Activated T-cell treated with anti-CD3 and anti-CD28 coated beads, Interleukin-2, amount 50 U/mL, for 1 hour (primary cell): ENCODE measurements at places on chromosomes 12 and 14.
A peak's percentile ranks its signal among the peaks of the same experiment; 100 is the strongest.

- DNase-seq = peak; percentile 10
Observed at GRCh38 chr12:1927751-1928351, 9.4 kb upstream of the CACNA2D4 start.

- no peak for DNase-seq
Observed at GRCh38 chr12:120956579-120957300, 21.6 kb upstream of the HNF1A start.

DNA sequence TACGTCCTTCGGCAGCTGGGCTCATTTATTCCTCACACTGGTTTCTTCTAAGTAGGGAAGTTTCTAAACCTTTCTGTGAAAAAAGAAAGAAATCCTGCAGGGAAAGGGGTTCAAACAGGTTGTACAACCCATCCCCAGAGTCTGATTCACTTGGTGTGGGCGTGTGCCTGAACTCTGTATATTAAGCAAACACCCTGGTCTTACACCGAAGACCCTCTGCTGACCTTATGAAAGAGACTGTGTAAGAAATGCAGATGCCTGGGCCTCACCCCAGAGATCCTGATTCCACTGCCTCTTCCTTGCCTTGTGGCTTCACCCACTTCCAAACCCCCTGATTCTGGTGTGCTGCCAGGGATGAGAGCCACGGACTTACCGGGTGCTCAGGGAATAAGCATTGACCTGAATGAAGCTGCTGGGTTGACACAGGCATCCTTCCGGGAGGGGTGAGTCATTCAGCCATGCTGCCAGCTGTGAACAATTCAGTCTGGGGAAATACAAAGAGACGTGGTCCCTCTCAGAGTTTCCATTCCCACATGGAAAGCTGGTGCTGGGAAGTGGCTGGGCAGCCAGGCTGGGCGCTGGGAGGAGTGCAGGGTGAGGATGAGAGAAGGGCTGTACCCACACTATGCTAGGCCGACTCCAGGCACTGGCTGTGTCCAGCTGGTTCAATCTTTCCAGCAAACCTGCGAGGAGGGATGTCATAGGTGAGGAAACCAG lies 26.5 kb upstream of the ACTN1 start:
- DNase-seq = no peak

GRCh38 chr12:46659032-46659650 lies 166.7 kb downstream of the SLC38A4 start:
- DNase-seq = no peak

- DNase-seq = no peak
Observed at GRCh38 chr14:71232506-71232905, 325.2 kb downstream of the PCNX1 start.

DNA sequence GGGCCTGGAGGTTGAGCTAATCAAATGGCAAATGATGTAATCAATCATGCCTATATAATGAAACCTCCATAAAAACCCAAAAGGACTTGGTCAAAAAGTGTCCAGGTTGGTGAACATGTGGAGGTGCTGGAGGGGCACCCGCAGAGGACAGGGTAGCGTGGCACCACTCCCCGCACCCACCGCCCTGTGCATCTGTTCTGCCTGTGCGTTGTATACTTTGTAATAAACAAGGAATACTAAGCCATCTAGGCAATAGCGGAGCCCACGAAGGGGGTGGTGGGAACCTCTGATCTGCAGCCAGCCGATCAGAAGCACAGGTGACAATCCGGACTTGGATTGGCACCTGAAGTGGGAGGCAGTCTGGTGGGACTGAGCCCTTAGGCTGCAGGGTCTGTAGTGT lies 75.8 kb upstream of the GPR68 start:
- DNase-seq = no peak

- no peak for DNase-seq
Observed at GRCh38 chr12:40001406-40001805, 104.5 kb downstream of the SLC2A13 start.

GRCh38 chr12:92505254-92506231 lies 197.2 kb upstream of the PLEKHG7 start:
- DNase-seq = peak; percentile 34

DNA sequence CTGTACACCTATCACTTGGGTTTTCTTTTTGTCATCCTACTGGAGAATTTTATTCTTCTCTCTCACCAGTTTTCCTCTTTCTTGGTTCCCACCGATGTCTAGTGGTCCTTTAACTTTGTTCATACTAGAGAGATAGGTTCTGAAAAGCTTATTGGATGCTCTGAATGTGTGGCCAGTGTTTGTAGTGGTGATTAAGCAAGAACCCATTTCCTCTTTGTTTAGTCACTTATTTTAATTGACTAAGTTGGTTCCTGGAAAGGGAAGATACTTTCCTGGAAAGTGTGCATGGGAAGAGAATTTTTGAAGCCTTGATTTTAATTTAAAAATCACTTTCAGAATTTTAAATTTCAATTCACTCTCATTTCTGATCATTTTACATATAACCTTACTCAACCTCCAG lies 127.2 kb downstream of the OTOGL start:
- DNase-seq = no peak

- DNase-seq = no peak
Observed at GRCh38 chr14:50734950-50735695, 67.0 kb upstream of the SAV1 start.

GRCh38 chr14:100687386-100687785 lies 39.3 kb upstream of the DLK1 start:
- DNase-seq = no peak

DNA sequence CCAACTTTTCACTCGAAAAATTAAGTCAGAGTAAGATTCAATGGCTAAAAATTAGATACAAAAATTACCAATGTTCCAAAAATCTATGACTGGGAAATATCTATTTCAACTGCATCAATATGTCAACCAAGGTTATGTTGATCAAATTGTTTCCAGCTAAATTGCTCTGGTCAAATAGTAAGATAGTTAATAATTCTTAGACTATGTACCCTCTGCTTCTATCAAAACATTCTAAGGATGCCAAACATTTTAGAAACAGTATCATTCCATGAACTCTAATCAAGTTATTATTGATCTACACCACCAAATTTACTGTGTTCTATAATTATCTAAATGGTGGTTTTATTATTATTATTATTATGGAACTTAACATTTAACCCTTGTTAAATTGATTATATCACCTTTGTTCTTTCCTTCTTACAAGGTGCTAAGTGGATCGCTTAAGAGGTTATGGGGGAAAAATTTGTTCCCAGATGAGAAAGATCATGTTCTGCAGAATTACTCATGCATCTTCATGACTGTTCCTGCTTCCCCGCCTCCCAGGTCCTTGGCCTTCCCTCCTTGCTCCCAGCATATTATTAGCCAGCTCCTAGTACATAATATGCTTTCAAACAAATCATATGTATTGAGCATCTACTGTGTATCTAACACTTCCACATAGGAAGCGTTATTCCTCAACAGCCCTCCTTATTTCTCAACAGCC lies 240.5 kb upstream of the KRR1 start:
- DNase-seq = no peak

- no peak for DNase-seq
Observed at GRCh38 chr14:52121441-52121840, 52.6 kb upstream of the NID2 start.

DNA sequence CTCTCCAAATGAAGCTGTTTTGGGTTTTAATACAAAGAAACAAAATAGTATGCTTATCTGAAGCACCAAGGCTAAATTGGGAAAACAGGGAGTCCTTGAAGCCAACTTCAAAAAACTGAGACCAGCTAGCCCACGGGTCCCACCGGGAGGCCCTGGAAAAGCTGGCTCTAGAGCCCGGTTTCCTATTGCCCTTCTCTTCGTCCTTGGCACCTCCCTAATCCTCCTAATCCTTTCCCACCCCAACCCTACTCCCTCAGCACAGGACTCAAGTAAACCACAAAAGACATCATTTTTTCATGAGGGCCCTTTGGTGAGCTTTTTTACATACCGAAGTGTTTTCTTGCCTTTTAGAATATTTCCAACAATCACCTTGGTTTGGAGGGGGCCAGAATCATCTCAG lies 11.3 kb downstream of the LRRC74A start:
- DNase-seq = no peak

- DNase-seq = peak; percentile 90
Observed at GRCh38 chr12:109995686-109996482, at the start of gene GIT2. Gene GIT2, minus strand, starts transcription at chr12:109996368. Its CDS starts 144 bp downstream, at chr12:109996224.

DNA sequence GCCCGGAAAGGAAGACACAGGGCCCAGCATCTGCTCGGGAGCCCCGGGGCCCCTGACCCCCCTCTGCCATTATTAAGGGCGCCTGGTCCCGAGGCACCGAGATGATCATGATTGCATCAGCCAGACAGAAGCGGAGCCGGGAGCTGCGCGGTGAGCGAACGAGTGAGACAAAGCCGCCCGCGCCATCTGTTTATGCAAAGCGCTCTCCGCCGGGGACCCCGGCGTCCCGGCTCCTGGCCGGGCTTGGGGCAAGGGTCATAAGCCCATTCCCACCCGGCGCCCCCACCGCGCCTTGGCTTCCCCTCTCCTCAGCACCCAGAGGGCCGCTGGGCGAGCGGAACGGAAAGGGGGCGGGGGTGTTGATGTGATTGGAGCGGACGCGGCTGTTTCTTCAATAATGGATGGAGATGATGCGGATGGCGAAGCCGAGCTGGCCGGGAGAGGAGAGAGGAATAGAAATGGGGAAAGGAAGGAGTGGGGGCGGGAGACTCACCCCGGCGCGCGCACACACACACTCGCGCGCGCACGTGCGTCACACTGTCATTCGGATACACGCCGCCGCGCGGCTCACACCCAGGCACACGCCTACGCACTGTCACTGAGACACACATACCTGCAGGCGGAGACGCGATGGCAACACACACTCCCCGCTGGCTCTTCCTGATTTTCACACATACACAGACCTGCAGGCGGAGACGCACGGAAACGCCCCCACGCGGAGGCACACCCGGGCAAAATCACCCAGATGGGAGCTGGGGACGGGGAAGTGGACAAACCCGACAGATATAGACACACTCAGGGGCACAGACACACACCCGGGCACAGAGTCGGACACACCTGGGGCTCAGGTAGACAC lies 10.7 kb downstream of the STAC3 start:
- peak; percentile 76 for DNase-seq

DNA sequence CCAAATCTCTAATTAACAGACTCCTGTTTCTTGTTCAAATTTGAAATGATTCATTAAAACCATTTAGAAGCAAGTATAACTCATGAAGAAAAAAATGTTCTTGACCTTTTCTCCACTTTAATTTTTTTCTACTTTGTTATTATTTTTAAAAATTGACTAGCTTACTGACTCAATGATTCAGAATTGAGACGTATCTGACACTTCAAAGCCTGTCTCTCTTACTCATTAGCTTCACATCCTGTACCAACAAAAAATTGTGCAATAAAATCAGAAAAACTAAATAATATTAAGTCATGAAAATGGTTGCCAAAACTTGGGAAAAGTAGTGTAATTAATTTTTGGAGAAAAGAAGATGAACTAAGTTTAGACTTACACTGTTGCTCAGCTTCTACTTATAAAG lies 331.2 kb downstream of the SLC16A7 start:
- DNase-seq = no peak

GRCh38 chr12:2886768-2887450 lies 3.8 kb upstream of the TULP3 start:
- DNase-seq = no peak

DNA sequence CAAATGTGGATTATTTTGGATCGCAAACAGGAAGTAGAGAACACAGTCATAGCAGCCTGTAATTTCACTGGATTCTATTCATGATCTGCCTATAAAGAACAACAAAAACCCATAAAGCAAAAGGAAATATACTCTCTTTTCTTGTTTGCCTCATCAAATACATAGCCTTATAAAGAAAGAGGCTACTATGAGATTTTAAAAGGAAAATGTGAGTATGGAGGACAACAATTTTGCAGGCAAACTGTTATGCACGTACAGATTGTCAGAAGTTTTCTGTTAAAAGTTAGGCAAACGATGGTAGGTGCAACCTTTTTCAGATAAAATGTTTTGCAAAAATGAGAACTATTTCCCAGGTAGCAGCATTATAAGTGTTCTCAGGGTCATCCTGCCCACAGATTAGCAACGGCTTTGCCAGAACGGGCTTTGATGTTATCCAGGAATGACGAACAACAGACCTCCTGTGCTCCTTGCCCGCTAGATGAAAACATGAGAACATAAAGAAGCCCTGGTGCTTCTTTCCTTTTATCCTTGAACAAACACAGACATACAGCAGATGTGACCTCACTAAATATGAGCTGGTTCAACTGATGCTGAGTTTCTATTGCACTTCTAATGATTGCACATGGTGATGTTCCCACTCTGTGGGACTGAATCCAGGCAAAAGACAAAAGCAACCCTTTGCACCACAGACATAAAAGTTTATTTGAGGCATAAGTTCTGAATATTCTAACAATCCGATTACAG lies 88.1 kb downstream of the ITPR2 start:
- DNase-seq = no peak

DNA sequence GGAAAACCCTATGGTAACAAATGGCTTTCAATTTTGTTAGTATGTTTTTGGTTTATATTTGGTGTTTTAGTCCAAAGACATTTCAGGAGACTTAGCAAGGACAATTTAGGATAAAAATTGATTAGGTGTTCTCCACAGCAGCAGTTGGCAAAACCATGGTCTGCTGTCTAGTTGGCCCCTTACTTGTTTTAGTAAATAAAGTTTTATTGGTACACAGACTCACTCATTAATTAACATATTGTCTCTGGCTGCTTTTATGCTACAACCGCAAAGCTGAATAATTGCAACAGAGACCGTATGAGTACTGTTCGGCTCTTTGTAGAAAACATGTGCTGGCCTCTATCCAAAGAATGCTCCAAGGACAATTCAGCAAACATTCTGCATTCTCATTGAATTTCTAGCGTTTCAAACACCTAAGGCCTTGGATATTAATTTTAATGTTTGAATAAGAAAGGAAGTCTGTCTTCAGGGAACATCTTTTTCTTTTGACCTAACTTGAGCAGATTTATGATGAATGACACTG lies 77.7 kb downstream of the CCDC92 start:
- DNase-seq = no peak

GRCh38 chr14:69879175-69880043 lies at the start of gene SMOC1:
Gene SMOC1, plus strand, starts transcription at chr14:69879416. Its CDS starts 263 bp downstream, at chr14:69879679.
- no peak for DNase-seq

- no peak for DNase-seq
Observed at GRCh38 chr12:46126050-46126727, 135.8 kb upstream of the SCAF11 start.

DNA sequence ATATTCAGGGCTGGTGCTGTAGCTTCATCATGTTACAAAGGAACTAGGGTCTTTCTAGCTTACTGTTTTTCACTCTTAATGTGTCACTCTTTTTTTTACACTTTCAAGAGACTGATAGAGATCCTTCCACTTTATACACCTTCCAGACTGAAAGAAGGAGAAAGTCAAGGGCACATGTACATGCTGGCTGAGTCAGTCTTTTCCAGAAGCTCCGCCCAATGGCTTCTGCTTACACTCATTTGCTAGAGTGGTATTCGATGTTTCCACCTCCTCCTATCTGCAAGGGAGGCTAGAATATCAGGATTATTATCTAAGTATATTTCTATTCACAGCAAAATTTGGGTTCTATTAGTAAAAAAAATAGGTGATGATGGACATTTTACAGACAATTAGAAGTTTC lies 325.8 kb upstream of the OR4E1 start:
- DNase-seq = no peak

DNA sequence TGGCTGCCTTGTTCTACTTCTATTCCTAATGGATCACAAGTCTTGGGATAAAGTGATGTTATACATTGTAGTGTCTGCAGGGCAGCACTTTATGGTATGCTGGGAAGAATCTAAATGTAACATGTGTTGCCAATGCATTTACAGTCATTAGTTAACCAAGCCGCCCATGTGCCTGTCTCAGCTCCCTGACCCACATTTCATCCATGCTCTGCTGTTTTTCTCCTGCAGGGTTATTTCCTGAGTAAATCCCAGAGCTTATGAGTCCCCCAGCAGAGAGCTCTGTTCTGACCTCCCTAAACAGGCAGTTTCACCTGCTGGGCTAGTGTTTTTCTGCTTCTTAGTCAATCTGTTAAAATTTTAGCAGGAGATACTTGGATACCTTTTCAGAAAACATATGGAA lies 4.4 kb upstream of the TMTC2 start:
- DNase-seq = no peak
